ENCODE measurements at places on chromosomes 7 and 10.

GRCh38 chr7:106061301-106061979 lies 50.7 kb downstream of the SYPL1 start:
- DNase-seq: no peak

DNA sequence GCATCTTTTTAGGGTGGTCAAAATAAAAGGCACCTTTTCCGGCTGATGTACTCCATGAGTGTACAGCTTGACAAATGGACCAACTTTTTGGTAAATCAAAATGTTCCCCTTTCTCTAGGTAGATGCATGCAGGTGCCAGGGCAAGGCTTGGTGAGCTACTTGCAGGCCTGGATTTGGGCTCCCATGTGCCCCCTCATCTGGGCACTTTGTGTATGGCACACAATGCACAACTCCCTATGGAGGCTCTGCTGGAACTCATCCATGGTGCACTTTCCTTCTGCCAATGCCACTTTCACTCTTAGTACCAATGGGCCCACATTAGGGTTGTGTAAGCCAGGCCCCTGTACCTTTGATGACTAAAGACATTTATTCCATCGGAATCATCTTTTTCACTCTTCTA lies 300.8 kb downstream of the SDHAF3 start:
- no peak for DNase-seq

- DNase-seq: no peak
Measured at GRCh38 chr10:44425466-44425865, 40.6 kb upstream of the CXCL12 start.

GRCh38 chr7:12941512-12941911 lies 254.1 kb downstream of the ARL4A start:
- DNase-seq: no peak

GRCh38 chr10:22988581-22989360 lies 60.9 kb downstream of the ARMC3 start:
- DNase-seq: peak; percentile 20

DNA sequence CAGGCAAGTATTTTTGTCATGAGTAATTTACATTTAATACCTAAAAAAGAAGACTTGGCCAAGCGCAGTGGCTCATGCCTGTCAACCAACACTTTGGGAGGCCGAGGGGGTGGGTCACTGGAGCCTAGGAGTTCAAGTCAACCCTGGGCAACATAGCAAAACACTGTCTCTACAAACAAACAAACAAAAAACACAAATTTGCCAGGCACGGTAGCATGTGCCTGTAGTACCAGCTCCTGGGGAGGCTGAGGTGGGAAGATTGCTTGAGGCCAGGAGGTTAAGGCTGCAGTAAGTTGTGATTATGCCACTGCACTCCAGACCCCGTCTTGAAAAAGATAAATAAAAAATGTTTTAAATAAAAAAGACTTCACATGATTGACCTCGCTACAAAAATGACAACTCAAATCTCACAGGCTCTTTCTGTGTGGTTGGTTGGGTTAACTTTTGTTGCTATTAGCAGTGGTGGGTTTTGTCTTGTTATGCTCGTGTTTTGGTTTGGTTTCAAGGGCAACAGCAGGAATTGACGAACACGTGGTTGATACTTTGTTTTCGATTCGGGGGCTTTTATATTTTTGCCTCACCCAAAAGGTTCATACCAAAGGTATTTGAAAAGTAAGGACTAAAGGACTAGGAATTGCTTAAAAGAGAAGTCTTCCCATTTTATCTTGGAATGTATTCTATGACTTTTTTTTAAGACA lies 227.2 kb upstream of the MKLN1 start:
- DNase-seq: no peak

GRCh38 chr7:111047595-111047994 lies 43.3 kb upstream of the LRRN3 start:
- no peak for DNase-seq

- DNase-seq: no peak
Measured at GRCh38 chr7:106345421-106346166, 60.8 kb upstream of the NAMPT start.

DNA sequence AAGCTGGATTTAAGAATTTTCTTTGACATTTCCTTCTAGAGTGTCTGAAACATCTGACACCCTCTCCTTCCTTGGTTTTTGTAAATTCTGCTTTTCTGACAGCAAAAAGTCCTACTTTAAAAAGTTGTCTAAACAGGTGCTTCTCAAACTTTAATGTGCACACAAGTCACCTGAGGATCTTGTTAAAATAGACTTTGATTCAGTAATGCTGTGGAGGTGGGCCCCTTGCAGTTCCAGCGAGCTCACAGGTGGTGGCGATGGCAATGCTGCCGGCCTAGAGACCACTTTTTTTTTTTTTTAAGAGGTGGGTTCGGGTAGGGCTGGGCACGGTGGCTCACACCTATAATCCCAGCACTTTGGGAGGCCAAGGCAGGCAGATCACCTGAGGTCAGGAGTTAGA lies 77.1 kb downstream of the ABCC2 start:
- no peak for DNase-seq

- no peak for DNase-seq
Measured at GRCh38 chr7:130950741-130951140, 216.7 kb upstream of the KLF14 start.

GRCh38 chr10:31083765-31084184 lies 52.1 kb upstream of the ZNF438 start:
- peak; percentile 9 for DNase-seq

GRCh38 chr7:11706666-11707605 lies 125.1 kb downstream of the THSD7A start:
- DNase-seq: no peak

DNA sequence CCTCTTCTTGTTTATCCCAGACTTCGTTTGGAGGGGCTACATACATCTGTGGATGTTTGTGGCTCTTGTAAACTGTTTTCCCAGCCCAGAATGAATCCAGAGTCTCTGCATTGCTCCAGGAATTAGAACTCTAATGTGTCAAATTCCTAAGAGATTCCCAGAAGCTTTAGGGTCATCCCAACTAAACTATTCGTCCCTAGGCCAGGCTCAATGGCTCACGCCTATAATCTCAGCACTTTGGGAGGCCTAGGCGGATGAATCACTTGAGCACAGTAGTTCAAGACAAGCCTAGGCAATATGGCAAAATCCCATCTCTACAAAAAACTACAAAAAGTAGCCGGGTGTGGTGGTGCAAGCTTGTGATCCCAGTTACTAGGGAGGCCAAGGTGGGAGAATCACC lies 28.5 kb downstream of the ARHGAP19 start:
- no peak for DNase-seq

DNA sequence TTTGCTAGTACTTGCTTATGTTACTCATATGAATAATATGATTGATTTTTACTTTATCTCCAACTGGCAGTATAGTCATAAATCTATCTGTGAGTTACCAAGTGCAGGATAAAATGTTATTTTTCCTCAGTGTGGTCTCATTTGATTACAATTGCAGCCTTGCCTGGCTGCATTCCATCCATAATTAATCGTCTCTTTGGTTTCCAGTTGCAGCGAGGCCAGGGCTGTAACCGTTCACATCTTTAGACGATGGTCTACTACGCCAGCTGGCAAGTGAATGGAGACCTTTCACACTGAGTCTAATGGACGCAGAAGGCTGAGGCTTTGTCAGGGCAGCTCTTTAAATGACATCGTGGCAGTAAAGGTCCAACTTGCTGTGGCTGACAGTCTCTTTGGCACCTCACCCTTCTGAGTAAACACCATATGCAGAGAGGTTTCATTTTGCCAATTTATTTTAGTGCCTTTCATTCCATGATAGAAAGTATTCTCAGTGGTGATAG lies 84.0 kb downstream of the ARL4A start:
- no peak for DNase-seq

- DNase-seq: no peak
Measured at GRCh38 chr10:132403511-132404168, 6.6 kb downstream of the PWWP2B start.

DNA sequence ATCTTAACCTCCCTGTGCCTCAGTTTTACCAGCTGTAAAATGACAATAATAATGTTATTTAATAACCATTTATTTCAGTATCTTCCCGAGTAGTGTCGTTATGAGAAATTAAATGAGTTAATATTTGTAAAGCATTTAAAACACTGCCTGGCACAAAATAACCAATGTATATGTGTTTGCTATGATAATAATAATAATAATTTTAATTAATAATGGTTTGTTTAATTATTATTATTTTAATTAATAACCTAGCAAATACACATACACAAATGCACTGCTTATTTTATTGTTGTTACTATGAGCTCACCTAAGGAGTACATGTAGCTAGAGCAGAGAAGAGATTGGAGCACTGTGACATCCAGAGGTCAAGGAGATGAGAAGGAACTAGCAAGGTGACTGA lies 18.2 kb upstream of the GPNMB start:
- DNase-seq: no peak

- no peak for DNase-seq
Measured at GRCh38 chr10:116073001-116073400, 200.0 kb downstream of the GFRA1 start.

GRCh38 chr10:122462533-122463465 lies 1.4 kb downstream of the HTRA1 start:
- DNase-seq: no peak

DNA sequence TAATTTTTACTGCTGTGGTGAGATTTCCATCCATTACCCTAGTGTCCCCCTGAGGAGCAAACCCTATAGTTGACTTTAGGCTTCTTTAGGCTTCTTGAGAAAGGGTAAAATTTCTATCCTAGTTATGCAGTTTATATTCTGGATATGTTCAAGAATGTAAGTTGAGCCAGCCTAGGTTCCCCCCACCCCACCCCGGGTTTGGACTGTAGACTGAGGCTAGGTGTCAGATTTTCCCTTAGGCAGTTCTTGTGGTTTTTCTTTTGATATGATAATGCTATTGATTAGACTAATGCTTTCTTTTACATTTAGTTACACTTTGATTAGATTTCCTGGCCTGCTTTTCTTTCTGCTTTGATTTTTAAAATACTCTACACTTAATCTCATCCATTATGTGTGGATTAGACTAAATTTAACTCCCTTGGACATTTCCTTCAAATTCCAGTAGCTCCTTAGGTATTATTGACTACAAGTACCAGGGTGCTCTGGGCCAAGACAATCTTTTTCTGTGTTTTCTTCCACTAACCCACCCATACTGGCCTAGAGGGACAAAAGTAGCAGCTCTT lies 37.7 kb downstream of the NRF1 start:
- no peak for DNase-seq

GRCh38 chr7:6092953-6093354 lies 61.8 kb downstream of the ANKRD61 start:
- no peak for DNase-seq

Measured in stimulated activated CD8-positive, alpha-beta memory T cell treated with anti-CD3 and anti-CD28 coated beads, Interleukin-4, amount 100 ng/mL, for 1 hour (primary cell).